ENCODE measurements at places on chromosomes 11 and 22.

- no peak for DNase-seq
- H3K4me1 ChIP-seq: peaks cover 26% of the 10 kb centered on the region
Measured at GRCh38 chr11:116413301-116414242, 359.2 kb downstream of the BUD13 start.

DNA sequence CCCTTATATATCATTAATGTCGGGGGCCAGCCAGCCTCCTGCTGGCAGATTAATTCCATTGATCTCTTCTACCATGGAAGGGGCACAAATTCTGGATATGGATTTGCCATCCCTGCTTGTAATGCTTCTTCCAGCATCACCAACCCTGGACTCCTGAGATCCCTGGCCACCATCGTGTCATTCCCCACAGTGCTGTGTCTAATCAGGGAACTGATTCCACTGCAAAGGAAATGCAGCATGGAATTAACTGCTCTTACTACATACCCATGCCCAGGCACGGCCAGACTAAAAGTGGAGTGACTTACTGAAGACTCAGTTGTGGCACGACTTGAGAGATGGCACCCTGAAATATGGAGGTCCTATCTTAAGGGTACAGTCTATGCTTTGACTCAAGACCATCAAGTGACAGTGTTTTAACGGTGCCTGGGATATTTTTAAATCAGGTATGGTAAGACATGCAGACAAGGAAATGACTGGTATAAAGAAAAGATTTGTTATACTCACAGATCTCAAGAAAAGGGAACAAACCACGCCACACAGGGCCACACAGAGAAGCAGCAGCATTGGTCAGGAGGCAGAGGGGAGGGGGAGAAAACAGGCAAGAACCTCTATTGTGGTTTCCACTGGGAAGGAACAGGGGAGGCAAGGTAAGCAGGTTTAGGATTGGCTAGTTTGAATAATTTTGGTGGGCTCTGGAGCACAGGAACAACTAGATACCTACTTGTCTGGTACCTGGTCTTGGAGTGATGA is 65.1 kb downstream of the IGLL5 start:
- no peaks in the 10 kb centered on the region for H3K36me3 ChIP-seq
- no peaks in the 10 kb centered on the region for H3K4me1 ChIP-seq
- peaks cover 59% of the 10 kb centered on the region for H3K27me3 ChIP-seq
- H3K27ac ChIP-seq: no peak overlapping the region

GRCh38 chr22:37907036-37907954 is 1.2 kb downstream of the MICALL1 start:
- H3K4me3 ChIP-seq: peak overlapping the region; percentile 82
- no peak for DNase-seq

- H3K36me3 ChIP-seq: no peaks in the 10 kb centered on the region
- H3K27ac ChIP-seq: no peak overlapping the region
- peaks cover 34% of the 10 kb centered on the region for H3K27me3 ChIP-seq
- no peaks in the 10 kb centered on the region for H3K4me1 ChIP-seq
- no peak for DNase-seq
Measured at GRCh38 chr22:39896313-39896996, 2.9 kb upstream of the ENTHD1 start.

GRCh38 chr11:64846998-64847666 is 2.7 kb upstream of the CDC42BPG start:
- H3K4me3 ChIP-seq: peak overlapping the region; percentile 30
- no peaks in the 10 kb centered on the region for H3K36me3 ChIP-seq
- peaks cover 24% of the 10 kb centered on the region for H3K4me1 ChIP-seq
- peak; percentile 97 for DNase-seq
- H3K27ac ChIP-seq: peak overlapping the region; percentile 50
- no peaks in the 10 kb centered on the region for H3K27me3 ChIP-seq

GRCh38 chr22:50061141-50061823 is 3.2 kb upstream of the TTLL8 start:
- peaks cover 27% of the 10 kb centered on the region for H3K4me1 ChIP-seq
- no peak for DNase-seq
- peaks cover 7% of the 10 kb centered on the region for H3K27me3 ChIP-seq
- no peaks in the 10 kb centered on the region for H3K36me3 ChIP-seq

DNA sequence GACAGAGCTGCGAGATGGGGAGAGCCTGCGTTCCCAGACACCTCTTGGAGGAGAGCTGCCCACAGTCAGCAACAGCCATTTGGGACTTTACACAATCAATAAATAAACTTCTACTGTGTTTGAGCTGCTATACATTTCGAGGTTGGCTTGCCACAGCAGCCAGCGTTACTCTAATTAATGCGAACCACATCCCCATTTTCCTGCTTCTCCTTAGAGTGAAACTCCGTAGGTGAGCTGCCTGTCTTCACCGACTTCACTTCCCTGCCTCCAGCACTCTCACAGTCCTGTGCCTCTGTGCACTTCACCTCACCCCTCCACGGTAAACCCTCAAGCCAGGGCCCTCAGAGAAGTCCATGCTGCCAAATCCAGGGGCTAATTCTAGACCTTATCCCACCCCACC is 5.9 kb upstream of the SLC22A12 start:
- H3K4me3 ChIP-seq: no peak overlapping the region
- no peak overlapping the region for H3K27ac ChIP-seq
- H3K4me1 ChIP-seq: no peaks in the 10 kb centered on the region
- H3K27me3 ChIP-seq: peaks cover 31% of the 10 kb centered on the region
- no peak for DNase-seq

- H3K27me3 ChIP-seq: no peaks in the 10 kb centered on the region
- peaks cover 14% of the 10 kb centered on the region for H3K36me3 ChIP-seq
- peaks cover 15% of the 10 kb centered on the region for H3K4me1 ChIP-seq
- DNase-seq: no peak
- no peak overlapping the region for H3K4me3 ChIP-seq
Measured at GRCh38 chr11:78449866-78450265, 32.2 kb upstream of the GAB2 start.

GRCh38 chr22:17827466-17827865 is 53.2 kb upstream of the BID start:
- H3K36me3 ChIP-seq: peaks cover 12% of the 10 kb centered on the region
- DNase-seq: no peak
- H3K4me1 ChIP-seq: no peaks in the 10 kb centered on the region
- no peak overlapping the region for H3K27ac ChIP-seq

GRCh38 chr11:34226210-34226609 is 120.8 kb downstream of the NAT10 start:
- peaks cover 10% of the 10 kb centered on the region for H3K4me1 ChIP-seq
- DNase-seq: no peak
- peaks cover 3% of the 10 kb centered on the region for H3K27me3 ChIP-seq
- no peak overlapping the region for H3K27ac ChIP-seq
- H3K36me3 ChIP-seq: no peaks in the 10 kb centered on the region
- H3K4me3 ChIP-seq: no peak overlapping the region

- H3K4me3 ChIP-seq: no peak overlapping the region
- peaks cover 6% of the 10 kb centered on the region for H3K4me1 ChIP-seq
- no peak for DNase-seq
- H3K27ac ChIP-seq: no peak overlapping the region
- no peaks in the 10 kb centered on the region for H3K36me3 ChIP-seq
Measured at GRCh38 chr11:128921793-128922192, 20.9 kb downstream of the TP53AIP1 start.

- DNase-seq: no peak
- H3K36me3 ChIP-seq: no peaks in the 10 kb centered on the region
- H3K4me1 ChIP-seq: peaks cover 65% of the 10 kb centered on the region
- no peaks in the 10 kb centered on the region for H3K27me3 ChIP-seq
Measured at GRCh38 chr22:23405366-23405851, 174.7 kb downstream of the IGLL1 start.

DNA sequence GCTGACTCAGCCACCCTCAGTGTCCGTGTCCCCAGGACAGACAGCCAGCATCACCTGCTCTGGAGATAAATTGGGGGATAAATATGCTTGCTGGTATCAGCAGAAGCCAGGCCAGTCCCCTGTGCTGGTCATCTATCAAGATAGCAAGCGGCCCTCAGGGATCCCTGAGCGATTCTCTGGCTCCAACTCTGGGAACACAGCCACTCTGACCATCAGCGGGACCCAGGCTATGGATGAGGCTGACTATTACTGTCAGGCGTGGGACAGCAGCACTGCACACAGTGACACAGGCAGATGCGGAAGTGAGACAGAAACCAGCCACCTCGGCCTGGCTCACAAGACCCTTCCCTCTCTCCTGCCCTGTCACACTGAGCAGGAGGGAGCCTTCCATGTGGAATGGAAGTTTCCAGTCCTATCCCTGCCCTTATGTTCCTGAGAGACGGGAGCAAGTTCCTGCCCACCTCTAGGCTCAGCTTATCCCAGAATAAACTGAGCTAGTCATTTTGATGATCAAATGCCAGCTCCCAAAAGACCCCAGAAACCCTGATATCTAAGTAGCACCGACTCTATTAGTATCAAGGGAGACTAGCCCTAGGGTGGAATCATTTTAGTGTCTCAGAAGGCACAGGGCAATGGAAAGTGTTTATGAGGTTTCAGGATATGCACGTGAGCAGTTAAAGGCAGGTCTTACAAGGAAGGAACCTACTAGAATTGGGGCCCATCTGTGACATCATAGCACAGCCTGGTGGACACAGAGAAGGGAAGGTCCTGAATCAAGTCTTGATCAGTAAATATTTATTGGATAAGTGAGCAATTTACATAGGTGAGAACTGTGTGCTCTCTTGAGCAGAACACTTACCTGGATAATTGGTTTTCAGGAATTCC is 6.3 kb upstream of the IGLL5 start:
- peaks cover 70% of the 10 kb centered on the region for H3K27me3 ChIP-seq
- DNase-seq: no peak
- H3K36me3 ChIP-seq: no peaks in the 10 kb centered on the region
- H3K4me3 ChIP-seq: no peak overlapping the region
- no peak overlapping the region for H3K27ac ChIP-seq

Data from mesothelial cell of epicardium (in vitro differentiated cells).